Fibroblast of the conjunctiva (primary cell): ENCODE measurements at places on chromosomes 4 and X.

GRCh38 chrX:118497180-118497818 lies 1.7 kb downstream of the DOCK11 start:
- DNase-seq = no peak

DNA sequence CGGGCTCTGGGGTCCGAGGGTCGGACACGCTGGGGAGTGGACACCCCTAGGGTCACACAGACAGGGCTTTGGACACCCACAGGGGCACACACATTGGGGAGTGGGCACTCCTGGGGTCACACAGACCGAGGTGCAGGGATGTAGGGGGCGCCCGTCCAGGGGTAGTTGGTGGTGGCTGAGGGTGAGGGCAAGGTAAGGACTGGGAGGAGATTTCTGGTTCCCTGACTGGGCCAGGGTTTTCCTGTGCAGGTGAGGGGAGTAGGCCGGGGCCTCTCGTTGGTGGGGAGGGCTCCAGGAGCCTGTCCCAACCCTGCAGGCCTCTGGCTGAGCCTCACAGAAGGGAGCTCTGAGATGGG lies 21.9 kb upstream of the WDR45 start:
- no peak for DNase-seq

GRCh38 chr4:130648570-130648969 lies 1552.6 kb downstream of the C4orf33 start:
- no peak for DNase-seq

GRCh38 chr4:167613381-167613780 lies 379.1 kb upstream of the SPOCK3 start:
- DNase-seq = no peak

GRCh38 chrX:16848541-16848940 lies 21.6 kb downstream of the RBBP7 start:
- no peak for DNase-seq

GRCh38 chrX:95950679-95951078 lies 734.0 kb upstream of the DIAPH2 start:
- DNase-seq = no peak

DNA sequence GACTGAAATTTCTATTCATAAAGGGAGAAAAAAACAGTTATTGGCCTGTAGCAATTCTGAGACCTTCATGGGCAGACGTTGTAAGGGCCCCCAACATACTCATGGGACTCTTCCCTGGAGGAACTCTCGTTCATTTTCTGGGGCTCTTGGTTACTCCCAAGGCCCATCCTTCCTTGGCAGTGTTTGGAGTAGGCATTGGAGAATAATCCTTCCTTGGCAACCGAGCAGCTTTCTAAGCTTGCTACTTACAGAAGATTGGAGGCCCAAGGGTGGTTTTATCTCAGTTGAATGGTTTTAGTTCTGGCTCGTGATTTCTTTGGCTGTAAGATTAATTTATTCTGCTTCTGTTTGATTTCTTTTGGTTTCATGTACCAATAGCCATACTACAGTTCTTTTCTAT lies 50.4 kb downstream of the ALG13 start:
- DNase-seq = no peak

DNA sequence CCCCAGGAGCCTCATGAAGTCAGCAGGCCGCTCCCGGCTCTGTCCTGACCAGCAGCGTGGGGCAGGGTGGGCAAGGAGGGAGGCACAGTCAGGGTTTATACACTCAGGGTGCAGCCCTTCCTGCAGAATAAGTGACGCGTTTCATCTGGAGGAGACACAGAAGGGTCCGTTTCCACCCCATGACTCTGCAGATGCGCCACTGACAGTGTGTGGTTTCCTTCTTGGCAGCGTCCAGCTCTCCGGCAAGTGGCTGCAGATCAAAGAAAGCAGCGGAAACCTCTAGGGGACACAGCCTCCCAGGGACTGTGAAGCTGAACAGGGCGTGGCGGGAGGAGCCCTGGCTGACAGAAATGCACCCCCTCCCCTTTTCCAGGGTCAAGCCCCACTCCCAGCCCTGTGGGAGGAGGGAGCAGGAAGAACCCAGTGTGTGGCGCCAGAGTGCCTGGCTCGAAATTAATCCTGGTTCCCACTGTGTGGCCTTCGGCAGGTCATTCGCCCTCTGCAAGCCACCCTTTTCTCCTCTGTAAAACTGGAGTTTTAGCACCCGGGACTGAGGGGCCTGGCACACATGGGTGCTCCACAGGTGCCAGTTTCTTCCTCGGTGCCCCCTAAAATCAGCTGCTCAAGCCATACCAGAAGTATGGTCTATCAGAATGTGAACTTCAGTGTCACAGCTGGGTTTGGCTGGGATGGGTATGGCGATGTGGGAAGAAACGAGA lies 17.3 kb upstream of the TBC1D14 start:
- no peak for DNase-seq

- DNase-seq = no peak
Measured at GRCh38 chrX:153410373-153410772, 899 bp upstream of the ZFP92 start.

DNA sequence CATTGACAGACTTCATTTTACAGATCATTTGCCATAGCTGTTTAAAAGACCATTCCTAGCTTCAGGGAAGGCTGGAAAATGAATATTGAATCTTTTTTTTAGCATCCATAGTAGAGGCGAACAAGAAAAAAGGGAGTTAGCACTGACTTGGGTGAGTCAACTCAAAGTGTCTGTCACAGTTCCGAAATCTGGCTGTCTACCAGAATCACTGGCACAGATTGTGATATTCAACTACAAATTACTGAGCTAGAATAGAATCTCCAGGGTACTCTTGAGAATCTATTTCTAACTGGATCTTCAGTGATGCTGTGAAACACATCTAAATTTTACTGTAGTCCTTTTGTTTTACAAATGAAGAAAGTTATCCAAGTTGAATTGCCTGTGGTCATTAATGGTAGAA lies 31.5 kb downstream of the SEC24B start:
- DNase-seq = no peak

GRCh38 chrX:101759000-101759399 lies 99.3 kb upstream of the ARMCX2 start:
- DNase-seq = peak; percentile 5

GRCh38 chrX:111095974-111096895 lies at the start of gene PAK3:
TSS of gene PAK3 (plus strand) at chrX:111096191. CDS start at chrX:111123104, 26,913 bp downstream.
- DNase-seq = peak; percentile 12

DNA sequence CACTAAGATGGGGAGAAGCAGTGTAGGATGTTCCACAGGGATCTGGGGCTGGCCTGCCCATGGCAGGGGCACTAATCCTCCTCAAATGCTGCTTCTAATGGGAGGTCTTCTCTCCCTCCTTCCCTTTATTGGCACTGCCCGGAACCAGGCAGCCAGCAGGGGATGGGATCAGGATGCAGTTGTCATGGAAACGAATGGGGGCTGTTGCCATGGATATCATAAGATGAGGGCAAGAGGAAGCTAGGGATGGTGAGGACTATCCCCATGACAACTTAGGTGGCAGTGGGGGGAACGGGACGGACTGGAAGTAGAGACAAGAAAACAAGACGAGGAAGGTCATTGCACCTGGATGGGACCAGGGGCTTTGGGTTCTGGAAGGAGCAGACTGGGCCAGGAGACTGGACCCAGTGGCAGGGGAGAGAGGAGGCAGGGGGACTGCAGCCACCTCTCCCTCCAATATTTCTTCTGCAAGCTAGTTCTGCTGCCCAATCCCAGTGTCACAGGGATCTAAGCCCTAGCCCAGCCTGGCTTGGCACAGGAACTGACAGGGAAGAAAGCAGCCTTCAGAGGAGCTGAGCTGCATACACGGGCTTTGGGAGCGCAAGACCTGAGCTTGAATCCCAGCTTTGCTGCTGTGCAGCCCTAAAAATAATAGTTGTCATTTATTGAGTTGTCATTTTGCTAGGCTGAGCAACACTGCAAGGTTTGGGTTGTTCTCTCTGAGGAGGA lies 19.0 kb downstream of the IQSEC2 start:
- no peak for DNase-seq

- DNase-seq = no peak
Measured at GRCh38 chrX:10203617-10204016, 46.8 kb downstream of the CLCN4 start.

- peak; percentile 35 for DNase-seq
Measured at GRCh38 chrX:26783512-26784225, 567.7 kb downstream of the MAGEB5 start.

- no peak for DNase-seq
Measured at GRCh38 chr4:3386526-3386925, 55.2 kb upstream of the HGFAC start.
